ENCODE measurements at places on chromosomes 5 and 9.
A peak's percentile ranks its signal among the peaks of the same experiment; 100 is the strongest.

- DNase-seq = peak; percentile 87
Measured at GRCh38 chr5:143882520-143882919, 70.6 kb downstream of the HMHB1 start.

DNA sequence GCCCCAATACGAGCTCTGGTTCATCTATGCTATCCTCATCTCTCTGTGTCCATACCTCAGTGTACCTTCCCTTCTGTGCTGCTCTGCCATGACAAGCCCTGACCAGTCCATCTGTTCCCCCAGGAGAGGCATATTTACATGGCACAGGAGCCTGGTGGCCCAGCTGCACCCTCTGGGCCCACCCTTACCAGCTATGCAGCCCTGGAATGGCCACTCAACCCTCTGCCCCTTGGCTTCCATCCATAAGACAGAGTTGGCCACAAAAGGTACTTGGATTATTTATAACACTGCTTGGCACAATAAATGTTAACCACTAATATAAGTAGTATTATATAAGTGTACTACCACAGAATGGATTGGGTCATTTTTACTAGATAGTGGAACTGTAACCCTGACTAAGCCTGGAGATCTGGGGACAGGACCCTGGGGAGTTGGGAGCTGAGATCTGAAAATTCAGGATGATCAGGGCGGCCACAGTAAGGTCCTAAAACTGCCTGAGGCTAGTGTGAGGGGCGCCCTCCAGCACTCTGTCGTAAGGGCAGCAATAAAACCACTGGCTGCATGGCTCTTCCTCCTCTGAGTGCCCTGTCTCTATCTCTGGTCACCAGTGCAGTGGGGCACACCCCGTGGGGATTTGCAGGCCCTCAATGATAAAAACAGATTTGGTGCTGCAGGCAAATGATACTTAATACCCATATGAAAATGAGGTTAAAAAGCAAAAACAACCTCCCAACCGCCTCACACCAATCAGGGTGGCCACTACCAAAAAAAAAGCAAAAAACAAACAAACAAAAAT, 65.8 kb downstream of the SEMA4D start:
- DNase-seq = no peak

- no peak for DNase-seq
Measured at GRCh38 chr9:85647571-85647970, 94.2 kb downstream of the AGTPBP1 start.

DNA sequence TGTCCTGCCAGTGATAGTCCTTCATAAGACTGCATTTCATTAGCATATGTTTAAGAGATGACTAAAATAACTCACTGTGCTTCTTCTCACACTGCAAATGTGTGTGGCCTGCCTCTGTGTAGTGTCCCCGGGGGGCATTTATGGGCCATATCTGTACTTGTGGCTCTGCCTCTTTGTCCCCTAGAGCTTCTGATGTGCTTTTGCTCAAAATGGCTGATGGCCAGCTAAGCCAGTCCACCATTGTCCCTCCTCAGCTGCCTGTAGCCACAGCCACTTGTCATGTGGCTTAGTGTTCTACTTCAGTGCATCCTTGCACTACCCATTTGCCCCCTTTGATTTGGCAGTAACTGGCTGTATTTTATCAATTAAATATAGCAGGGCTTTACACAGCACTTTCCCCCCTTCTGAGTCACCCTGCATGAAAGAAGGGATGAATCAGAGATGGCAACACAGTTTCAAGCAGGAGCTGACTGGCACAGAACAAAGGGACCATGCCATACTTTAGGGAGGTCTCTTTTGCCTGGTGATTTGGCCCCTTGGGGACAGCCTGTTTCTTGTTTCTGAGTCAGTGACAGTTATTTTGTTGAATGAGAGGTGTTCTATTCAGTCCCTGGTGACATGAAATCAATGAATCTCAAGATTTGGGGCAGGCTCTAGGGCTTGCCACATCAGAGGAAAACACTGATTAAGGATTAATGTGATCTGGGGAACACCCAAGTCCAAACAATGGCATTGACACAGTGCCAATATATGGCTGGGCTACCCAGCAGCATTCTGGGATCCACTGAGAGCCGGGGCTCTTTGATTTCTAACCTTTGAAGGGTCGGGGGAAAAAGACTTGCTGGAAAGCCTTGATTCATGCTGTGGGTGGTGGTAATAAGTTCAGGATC, 245.5 kb downstream of the SMARCA2 start:
- peak; percentile 49 for DNase-seq

- no peak for DNase-seq
Measured at GRCh38 chr9:90860382-90860781, 58.8 kb downstream of the SYK start.

DNA sequence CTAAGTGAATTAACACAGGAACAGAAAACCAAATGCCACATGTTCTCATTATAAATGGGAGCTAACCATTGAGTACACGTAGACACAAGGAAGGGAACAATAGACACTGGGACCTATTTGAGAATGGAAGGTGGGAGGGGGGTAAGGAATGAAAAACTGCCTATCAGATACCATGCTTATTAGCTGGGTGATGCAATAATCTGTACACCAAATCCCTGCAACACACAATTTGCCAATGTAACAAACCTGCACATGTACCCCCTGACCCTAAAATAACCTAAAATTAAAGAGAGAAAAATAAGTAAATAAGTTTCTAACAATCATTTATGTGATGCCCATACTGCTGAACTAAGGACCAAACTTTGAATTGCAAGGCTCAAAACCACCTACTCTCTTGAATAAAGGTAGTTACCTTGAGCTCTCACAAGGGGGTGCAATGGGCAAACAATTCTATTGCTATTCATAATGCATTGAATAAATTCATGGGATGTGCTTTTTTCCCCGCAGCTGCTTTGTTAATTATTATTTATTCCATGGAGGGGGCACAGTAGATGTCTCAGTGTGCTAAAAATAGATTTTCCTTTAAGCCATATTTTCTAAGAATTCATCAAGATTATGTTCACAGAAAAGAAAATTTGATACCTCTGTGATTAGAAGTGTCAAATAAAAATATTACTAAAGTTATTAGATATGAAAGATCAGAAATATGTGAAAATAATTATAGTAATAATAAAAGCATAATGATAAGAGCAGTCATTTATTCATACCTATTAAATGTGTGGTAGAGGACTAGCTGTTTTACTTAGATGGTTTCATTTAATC, 76.2 kb upstream of the PTPN3 start:
- DNase-seq = peak; percentile 74

GRCh38 chr9:23636199-23636598, 189.8 kb downstream of the ELAVL2 start:
- DNase-seq = no peak

- DNase-seq = peak; percentile 25
Measured at GRCh38 chr5:142156839-142157463, 48.4 kb downstream of the NDFIP1 start.

DNA sequence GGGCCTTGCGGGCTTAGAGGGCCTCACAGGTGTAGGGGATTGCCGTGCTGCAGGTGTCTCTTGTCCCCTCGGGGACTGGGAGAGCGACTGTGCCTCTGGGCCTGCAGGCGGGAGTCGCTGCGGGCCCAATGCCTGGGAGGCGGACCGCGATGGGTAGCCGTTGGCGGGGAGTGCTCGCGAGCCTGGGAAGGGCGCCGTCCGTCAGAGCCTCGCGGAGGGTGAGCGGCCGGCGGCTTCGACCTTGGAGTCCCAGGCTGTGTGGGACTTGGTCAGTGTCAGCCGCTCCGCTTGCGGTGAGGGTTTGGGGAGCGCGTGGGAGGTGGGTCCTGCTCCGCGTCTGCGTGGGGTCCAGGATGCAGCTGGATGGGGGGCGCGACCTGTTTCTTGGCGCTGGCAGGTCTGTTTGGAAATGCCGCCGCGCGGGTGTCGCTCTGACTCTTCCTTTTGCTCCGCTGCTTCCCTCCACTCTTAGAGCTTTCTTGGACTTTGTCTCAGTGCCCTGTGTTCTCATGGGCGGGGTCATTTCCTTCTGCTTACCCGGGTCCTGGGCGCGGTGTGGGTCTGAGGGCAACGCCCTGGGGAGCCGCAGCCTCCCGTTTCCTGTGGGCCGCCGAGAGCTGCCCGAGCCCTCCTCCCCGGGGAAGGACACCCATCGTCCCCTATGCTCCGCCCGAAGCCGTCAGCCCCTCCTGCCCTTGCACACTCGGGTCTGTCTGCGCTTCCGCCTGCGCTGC, 88.9 kb upstream of the CACNA1B start:
- DNase-seq = no peak

GRCh38 chr5:643351-643801, 31.2 kb downstream of the CEP72 start:
- no peak for DNase-seq

GRCh38 chr9:132945186-132946130, 1.0 kb upstream of the TSC1 start:
- no peak for DNase-seq

GRCh38 chr9:134162926-134163370, 1.4 kb downstream of the RNU6ATAC start:
- no peak for DNase-seq

- DNase-seq = no peak
Measured at GRCh38 chr9:33795819-33796218, 458 bp downstream of the PRSS3 start.

- no peak for DNase-seq
Measured at GRCh38 chr9:4584636-4585035, 77.5 kb upstream of the PLPP6 start.

GRCh38 chr5:133460172-133460758, 152.1 kb downstream of the FSTL4 start:
- no peak for DNase-seq

DNA sequence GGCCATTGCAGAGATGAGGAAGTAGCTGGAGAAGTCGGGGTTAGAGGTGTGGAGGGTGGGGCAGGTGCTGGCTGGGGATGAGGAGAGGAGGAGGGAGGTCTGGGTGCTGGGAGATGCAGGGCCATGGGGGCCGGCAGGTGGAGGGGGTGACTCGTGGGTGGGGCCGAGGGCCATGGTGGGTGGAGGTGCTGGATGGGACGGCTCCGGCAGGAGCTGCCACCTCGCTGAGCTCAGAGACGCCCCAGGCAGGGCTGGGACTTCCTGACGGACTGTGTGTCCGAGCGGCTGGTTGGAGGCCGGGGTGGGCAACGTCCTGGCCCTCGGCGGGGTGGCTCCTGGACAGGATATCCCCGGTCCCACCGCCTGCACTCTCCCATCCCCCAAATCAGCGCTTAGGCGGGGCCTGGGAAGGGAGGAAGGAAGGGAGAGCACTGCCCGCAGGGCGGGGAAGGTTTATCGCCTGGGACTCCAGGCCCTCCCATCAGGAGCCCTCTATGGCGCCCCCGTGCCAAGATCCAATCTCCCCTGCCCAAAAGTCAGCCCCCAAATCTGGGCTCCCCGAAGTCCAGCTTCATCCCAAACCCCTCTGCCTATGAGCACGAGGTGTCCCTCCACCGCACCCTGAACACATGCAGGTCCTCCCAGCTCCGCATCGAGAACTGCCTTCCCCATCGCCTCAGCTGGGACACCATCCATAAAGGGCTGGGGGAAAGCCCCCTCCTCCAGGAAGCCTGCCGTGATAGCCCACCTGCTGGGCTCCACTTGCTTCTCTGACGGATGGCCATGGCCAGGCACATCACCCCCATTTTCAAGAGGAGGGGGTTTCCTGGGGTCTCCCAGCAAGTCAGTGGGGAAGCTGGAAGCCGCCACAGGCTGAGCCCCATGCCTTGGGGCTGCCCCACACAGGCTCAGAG, 58.3 kb upstream of the NOTCH1 start:
- DNase-seq = no peak

DNA sequence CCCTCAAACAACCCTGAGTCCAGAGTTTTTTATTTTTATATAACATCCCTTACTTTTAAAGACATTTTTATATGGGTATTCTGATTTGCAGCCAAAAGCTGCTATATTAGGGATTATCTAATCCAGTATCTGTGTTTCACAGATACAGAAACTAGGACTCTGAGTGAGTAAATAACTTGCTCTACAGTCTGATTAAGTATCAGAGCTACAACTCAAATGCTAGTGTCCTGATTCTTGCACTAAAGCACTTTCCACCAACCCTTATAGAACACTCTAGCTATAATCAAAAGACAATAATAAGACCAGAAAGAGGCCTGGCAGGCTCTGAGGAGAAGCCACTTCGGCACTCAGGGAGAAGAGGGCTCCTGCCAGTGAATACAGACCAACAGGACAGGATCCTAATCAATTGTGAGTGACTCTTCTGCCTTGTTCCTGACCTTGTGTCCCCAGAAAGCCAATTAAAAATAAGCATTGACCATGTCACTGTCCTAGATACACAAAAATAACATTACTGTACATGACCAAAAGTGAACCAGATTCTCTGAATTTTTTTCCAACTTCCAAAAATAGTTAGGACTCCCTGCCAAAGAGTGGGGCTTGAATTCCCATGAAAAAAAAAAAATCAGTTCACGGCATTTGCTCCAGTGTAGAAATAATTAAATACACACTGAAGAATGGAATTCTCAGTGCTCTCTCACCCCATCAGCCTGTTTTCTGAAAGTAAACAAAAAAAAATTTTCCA, 63.6 kb upstream of the MAP3K1 start:
- DNase-seq = peak; percentile 82

GRCh38 chr9:75150512-75150911, 62.2 kb downstream of the OSTF1 start:
- no peak for DNase-seq

- DNase-seq = peak; percentile 74
Measured at GRCh38 chr9:115849679-115850412, 303.7 kb upstream of the PAPPA start.

DNA sequence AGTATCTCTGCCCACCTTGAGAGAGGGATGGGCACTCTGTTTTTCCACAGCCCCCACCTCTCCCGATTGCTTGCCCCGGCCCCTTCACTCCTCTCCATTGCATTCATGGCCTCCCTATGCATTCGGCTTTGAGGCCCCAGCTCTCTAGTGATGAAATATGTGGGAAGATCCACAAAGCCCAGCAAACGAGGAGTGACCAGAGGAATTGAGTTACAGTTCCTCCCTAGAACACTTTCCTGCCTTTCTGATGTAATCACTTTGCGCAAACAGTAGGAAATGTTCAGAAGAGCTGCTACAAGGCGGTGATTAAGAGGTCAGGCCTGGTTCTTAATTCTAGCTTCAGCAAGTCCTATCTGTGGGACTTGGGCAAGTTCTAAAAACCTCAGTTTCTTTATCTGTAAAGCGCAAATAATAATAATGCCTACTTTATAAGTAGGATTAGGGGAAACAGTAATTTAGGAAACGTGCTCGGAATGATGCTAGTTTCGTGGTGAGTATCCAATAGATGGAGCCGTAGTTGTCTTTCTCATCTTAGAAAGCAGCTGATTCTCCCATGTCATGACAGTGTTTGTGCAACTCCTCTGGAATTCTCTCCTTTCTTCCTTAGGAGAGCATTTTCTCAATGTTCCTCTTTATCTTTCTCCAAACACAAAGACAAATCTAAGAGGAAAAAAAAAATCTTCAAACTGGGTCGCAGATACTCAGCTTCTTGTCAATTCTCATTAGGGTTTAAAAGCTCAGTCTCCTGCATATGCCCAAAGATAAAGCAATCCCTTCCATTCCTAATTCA, 99.5 kb upstream of the MSX2 start:
- DNase-seq = no peak

Measured in fibroblast of skin of scalp (primary cell).